ENCODE measurements at places on chromosomes 7 and 10.

GRCh38 chr7:3949242-3949640, 648.2 kb downstream of the SDK1 start:
- DNase-seq: no peak

- DNase-seq: no peak
These were observed 1221.5 kb upstream of the SORCS1 start for GRCh38 chr10:108385963-108386362.

DNA sequence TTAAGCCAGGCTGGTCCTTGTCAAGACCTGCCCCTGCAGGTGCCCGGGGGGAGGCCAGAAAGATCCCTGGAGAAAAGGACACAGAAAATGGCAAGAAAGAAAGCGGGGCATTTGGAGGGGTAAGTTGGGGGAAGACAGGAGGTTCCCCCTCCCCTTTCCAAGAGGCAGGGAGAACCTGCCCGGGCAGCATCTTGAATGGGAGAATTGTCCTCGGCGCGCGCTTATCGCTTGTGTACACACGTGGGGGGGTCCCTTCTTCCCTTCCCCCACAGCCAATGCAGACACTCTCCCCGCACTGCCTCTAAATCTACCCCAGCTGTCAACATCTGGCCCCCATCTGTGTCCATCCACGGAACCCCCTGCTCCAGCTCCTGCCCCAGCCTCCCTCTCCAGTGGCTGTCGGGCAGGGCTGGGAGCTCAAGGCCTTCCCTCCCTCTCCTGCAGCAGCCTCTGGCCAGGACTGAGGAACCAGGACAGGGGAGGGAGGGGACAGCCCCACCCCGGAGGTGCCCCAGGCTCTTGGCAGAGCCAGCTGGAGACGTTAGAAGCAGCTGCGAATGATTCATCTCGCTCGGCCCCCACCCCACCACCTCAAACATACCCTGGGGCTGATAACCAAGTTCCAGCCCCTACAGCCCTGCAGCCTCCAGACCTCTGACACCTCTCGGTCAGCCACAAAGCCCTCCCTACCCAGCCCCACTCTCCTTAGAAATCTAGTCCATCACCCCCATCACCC, 25.3 kb downstream of the EPHB4 start:
- peak; percentile 73 for DNase-seq

DNA sequence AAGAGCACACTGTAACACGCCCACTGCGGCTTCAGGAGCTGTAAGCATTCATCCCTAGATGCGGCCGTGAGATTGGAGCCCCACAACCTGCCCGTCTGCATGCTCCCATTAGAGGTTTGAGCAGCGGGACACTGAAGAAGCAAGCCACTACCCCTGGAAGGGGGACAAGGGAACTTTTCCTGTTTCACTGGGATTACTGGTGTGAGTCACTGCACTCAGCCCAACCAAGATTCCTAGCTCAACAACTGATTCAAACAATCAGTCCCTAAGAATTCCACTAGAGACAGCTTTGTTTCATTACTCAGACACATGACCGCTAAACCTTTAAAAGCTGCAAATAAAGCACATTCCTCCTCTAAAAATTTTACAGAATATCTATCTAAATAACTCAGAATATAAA, 69.8 kb downstream of the ORC5 start:
- peak; percentile 50 for DNase-seq

DNA sequence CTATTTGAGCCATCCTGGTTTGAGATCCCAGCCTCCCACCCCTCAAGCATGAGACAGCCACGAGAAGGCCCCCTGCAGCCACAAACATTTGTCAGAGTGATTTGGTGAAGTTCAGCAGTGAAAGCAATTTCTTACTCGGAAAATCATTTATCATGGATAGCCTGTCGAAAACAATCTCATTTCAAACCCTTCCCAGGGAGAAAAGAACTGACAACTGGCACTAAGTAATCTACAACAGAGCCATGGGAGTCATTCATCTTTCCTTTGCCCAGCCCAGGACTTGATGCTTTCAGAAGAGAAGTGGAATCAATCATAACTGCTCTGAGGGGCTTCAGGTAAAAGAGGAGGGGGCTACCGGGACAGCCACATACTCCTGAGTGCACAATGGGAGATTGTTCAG, 411.2 kb downstream of the KCNMA1 start:
- no peak for DNase-seq

DNA sequence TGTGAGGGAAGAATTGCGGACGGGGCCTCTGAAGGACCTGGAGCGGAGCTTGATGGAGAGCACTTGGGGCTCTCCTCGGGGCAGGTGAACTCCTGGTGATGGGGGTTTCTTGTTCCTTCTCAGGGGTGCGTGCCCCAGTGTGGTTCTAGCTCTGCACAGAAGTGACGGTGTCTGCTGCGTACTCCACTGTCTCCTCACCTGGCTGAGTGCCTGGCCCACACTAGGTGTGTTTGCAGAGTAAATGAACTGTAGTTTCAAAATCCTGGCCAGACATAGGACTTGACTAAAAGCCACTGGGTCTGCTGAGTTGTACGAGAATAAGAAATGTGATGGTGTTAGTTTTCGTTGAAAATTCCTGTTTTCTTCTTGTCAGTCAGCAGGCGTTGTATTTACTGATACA, 35.6 kb downstream of the DYNC2I1 start:
- DNase-seq: no peak

- DNase-seq: no peak
These were observed 31.3 kb downstream of the ZNF783 start for GRCh38 chr7:149293338-149293737.

DNA sequence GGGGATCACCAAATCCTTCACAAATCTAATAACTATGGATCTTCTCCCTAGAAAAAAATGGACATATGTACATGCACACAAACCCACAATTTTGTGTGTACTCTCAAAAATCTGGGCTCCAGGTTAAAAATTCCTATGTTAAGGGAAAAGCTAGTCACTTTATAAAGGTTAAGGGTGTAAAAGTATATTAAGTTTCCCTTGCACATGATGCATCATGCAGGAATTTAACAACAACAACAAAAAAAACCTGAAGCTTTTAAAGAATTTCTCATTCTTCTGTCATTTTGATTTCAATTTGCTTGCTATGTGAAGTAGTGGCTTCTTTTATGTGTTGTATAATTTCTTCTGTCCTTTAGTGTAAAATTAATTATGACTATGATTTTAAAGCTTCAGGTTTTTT, 123.7 kb downstream of the CNOT4 start:
- no peak for DNase-seq

GRCh38 chr10:14906765-14907164, 28.1 kb downstream of the SUV39H2 start:
- DNase-seq: no peak

DNA sequence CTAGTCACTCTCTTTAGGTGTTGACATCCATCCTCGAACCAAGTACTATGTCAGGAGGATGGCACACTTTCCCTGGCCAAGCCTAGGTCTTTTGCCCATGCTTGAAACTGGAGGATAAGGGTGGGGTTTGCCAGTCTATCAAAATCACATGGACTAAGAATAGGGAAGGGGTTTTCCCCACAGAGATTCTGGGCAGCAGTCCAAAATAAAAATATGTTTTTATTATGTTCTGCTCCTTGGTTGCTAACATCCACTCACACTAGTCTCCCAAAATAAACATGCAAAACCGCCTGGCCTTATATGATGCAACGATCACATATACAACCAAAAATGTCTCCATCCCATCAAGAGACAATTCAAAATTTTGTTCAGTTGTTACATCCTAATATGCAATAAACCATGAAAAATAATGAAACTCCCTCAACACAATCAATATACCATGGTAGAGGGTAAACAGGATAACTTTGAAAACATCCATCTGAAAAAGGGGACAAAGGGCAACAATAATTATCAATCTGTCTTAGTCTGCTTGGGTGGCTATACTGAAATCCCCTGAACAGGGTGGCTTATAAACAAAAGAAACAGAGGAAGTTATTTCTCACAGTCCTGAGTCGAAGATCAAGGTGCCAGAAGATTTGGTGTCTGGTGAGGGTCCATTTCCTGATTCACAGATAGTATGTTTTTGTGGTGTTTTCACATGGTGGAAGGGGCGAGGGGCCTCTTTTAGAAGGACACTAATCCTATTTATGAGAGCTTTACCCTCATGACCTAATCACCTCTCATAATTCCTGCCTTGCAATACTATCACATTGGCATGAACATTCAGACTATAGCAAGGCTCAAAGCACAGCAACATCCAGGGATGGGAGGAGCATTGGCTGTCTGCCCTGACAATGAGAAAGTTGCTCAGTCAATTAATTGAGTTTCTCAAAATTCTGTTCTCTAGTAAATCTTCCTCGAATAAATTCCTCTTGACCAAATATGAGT, 159.3 kb downstream of the ETV1 start:
- DNase-seq: peak; percentile 68

DNA sequence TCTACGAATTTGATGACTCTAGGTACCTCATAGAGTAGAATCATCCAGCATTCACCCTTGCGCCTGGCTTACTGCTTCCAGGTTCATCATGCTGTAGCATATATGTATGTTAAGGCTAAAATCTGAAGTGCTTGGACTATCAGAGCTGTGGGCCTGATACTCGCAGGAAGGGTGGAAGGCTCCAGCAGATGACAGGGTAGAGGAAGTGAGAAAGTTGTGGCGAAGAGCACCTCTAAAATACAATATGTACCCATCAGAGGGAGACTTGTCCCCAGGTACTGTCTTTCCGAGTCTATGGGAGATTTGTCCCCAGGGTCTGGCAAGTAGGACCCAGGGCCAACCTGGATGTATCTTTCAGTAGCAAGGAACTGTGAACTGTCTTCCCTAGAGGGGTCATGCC, 48.1 kb upstream of the PLEKHA1 start:
- no peak for DNase-seq

GRCh38 chr10:96655461-96656197, 64.7 kb downstream of the PIK3AP1 start:
- no peak for DNase-seq

DNA sequence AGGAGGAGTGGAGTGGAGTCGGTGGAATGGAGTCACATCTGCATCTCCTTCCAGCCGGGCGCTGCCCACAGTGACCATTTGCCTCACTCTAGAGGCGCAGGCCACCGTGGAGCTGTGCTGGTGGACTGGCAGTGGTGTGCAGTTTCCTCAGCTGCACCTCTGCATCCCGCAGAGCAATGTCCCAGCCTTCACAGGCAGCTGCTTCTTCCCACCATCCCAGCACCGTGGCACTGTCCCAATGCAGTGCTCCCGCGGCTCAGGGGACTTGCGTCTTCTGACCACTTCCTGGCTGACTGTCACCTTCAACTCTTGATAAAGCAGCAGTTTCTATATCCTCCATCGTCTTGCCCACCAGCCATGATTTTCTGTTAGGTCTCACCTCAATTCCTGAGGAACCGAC, 90.3 kb upstream of the SFMBT2 start:
- no peak for DNase-seq

- DNase-seq: peak; percentile 60
These were observed 19.1 kb upstream of the GALNT11 start for GRCh38 chr7:152006336-152006735.

DNA sequence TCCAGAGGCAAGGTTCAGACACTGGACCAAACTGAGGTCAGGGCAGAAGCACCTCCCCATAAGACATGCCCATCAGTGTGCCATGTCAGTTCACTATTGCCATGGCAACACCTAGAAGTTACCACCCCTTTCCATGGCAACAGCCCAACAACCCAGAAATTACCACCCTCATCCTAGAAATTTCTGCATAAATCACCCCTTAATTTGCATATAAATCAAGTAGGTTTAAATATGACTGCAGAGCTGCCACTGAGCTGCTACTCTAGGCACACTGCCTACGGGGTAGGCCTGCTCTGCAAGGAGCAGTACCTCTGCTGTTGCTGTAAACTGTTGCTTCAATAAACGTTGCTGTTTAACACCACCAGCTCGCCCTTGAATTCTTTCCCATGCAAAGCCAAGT, 12.7 kb downstream of the STEAP2 start:
- no peak for DNase-seq

GRCh38 chr10:107444443-107444842, 279.9 kb upstream of the SORCS1 start:
- DNase-seq: no peak

GRCh38 chr7:42097752-42098151, 139.3 kb downstream of the GLI3 start:
- peak; percentile 84 for DNase-seq

DNA sequence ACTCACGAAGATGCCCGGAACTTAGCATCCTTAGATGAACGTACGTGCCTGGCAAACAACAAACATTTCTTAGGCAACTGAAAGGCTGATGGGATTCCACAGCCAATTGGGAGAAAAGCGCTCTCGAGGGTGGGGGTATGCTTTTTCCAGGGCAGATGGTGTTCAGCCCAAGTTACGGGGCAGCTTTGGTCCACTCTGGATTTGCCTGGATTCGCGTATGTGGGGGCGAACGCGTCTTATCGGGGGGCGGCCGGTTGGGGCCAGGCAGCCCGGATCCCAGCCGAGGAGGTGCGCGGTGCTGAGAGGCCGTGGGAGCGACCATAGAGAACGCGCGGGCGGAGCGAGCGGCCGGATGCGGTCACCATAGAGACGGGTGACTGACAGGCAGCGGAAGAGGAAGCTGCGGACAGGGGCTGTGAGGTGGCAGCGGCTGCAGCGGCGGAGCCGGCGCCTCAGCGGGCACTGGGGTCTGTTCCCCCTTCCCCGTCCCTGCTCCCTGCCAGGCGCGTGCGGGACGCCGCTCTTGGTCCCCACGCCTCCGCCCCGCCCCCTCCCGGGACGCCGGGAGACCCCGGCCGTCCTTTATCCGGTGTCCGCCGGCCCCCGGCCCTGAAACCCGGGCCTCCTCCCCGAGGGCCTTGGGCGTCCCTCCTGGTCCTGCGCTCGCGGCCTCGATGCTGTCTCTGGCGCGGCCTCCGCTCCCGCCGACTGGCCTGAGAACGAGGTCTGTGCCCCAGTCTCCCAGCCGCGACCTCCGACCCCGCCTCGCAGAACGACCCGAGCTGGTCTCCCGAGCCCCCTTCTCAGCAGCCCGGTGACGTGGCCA, at the start of gene CHPF2:
TSS of gene CHPF2 (plus strand) at position 393 of the 826 bp plus-strand sequence. CDS start 1,529 bp downstream, outside the sequence.
- DNase-seq: peak; percentile 85

DNA sequence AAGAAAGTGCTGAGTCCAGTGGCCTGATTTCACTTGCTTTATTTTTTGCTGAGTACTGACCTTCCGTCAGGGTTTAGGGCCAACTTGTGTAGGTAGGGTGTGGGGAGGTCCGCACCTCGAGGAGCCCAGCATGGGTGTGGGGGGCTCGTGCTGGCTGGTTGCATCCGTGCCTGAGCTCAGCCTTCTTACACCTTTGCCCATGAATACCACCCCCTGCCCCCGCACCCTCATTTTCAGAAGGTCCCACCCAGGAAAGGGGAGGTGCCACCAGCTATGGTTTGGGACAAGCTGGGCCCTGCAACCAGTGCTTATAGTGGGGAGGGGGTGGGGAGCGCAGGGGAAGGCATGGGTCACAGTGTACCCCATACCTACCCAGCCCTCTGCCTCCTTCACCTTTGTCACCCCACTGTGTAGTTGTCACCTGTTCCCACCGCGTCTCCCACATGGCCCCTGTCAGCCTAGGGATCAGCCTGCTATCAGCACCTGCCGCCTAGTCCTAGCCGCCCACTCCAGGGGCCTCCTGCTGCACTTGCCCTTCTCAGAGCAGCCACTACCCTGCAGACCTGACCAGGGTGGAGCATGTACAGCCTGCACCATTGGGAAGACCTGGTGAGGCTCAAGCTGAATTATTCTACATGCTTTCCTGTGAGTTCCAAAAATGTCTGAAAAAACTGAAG, 146.2 kb upstream of the RET start:
- no peak for DNase-seq

All from fibroblast of skin of abdomen (primary cell).